Vagina (tissue), 2 donors: ENCODE measurements at places on chromosomes 5 and 9. TPM values are rescaled to one million over a fixed set of nuclear protein-coding genes. Genes with fewer than 3 reads are reported as not detected.

SLC25A2 gene
- total RNA-seq, result not detected

CCNJL gene
- total RNA-seq, result 5.6 TPM

DMGDH gene
- 4.2 TPM for total RNA-seq

CATSPER3 gene
- not detected for total RNA-seq

GKAP1 gene
- total RNA-seq, result 4.4 TPM

GNA14 gene
- 11.0 TPM for total RNA-seq

GMCL2 gene
- not detected for total RNA-seq

CAMLG gene
- 49.1 TPM for total RNA-seq

NR6A1 gene
- total RNA-seq, result 1.2 TPM

NTNG2 gene
- total RNA-seq, result 0.98 TPM

HAPLN1 gene
- total RNA-seq, result not detected

NXNL2 gene
- total RNA-seq, result 2.5 TPM

TEK gene
- total RNA-seq, result 12.5 TPM

TMC1 gene
- not detected for total RNA-seq

PCDHGB1 gene
- total RNA-seq, result 3.9 TPM

STPG3 gene
- total RNA-seq, result not detected

ADCY2 gene
- 18.4 TPM for total RNA-seq

TRPM3 gene
- total RNA-seq, result 0.25 TPM

SOHLH1 gene
- total RNA-seq, result not detected

OR13C4 gene
- not detected for total RNA-seq

ARL10 gene
- 9.8 TPM for total RNA-seq

TMEM252 gene
- total RNA-seq, result not detected

NEURL1B gene
- 30.9 TPM for total RNA-seq

MSMP gene
- total RNA-seq, result not detected

ARL15 gene
- total RNA-seq, result 74.4 TPM

GTF2H2C gene
- 22.8 TPM for total RNA-seq

IFNA21 gene
- not detected for total RNA-seq

PCDHGB2 gene
- 8.3 TPM for total RNA-seq

FEM1C gene
- total RNA-seq, result 16.5 TPM

ENTPD8 gene
- total RNA-seq, result not detected

GGTA1 gene
- 18.4 TPM for total RNA-seq

REEP2 gene
- total RNA-seq, result 6.1 TPM

PCDHA4 gene
- total RNA-seq, result 2.0 TPM

TRAF1 gene
- total RNA-seq, result 6.9 TPM

PLEKHG4B gene
- total RNA-seq, result 0.74 TPM

TSSK1B gene
- 1.2 TPM for total RNA-seq

OR1Q1 gene
- not detected for total RNA-seq

IFNK gene
- total RNA-seq, result not detected

PAX5 gene
- 0.25 TPM for total RNA-seq

SPINK4 gene
- total RNA-seq, result not detected

GABRA6 gene
- total RNA-seq, result not detected

MORN5 gene
- not detected for total RNA-seq
